ENCODE measurements at places on chromosomes 13 and 19. TPM values are rescaled to one million over a fixed set of nuclear protein-coding genes. Genes with fewer than 3 reads are reported as not detected.

DNA sequence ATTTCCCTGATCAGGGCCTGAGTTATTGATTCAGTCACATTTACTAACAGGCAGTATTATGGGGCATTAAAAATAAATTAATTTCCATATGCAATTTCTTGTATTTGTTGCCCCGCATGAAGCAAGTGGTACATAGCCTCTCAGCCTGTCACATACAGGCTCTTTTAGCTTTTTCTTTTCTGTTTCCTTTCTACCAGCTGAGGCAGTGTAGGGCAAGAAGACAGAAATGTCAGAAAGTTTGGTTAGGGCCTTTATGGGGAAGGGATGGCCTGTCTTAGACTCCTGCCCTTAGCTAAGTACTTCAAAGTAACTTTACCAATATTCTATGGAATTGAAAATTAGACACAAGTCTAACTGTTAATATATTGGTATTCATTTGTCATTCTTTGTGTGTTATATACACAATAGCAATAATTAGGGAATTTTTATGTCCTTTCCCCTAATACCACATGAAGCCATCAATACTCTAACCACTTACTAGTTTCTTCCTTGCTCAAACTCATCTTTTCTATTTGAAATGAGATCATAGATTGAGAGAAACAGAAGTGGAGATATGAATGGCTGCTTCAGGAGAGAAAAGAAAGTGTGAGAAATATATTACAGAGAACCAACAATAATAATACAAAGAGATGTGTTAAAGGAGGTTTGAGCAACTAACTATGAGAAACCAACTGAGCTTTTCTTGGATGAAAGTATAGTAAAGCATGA, 669.6 kb downstream of the PCDH17 start:
- DNase-seq: no peak

- DNase-seq: no peak
These were observed 176.6 kb downstream of the LMO7 start for GRCh38 chr13:75812751-75813181.

- DNase-seq: peak; percentile 82
These were observed 328.1 kb downstream of the MYO16 start for GRCh38 chr13:108957369-108958012.

- DNase-seq: peak; percentile 54
These were observed 80.2 kb downstream of the TEX26 start for GRCh38 chr13:31012655-31013024.

GRCh38 chr19:19615086-19615485, 3.4 kb downstream of the PBX4 start:
- peak; percentile 86 for DNase-seq

GRCh38 chr13:34151885-34152284, 333.9 kb downstream of the RFC3 start:
- DNase-seq: no peak

GRCh38 chr19:37251308-37252229, 33.6 kb downstream of the ZNF383 start:
- peak; percentile 91 for DNase-seq

GRCh38 chr13:40172149-40172591, 494.3 kb downstream of the FOXO1 start:
- DNase-seq: no peak

DNA sequence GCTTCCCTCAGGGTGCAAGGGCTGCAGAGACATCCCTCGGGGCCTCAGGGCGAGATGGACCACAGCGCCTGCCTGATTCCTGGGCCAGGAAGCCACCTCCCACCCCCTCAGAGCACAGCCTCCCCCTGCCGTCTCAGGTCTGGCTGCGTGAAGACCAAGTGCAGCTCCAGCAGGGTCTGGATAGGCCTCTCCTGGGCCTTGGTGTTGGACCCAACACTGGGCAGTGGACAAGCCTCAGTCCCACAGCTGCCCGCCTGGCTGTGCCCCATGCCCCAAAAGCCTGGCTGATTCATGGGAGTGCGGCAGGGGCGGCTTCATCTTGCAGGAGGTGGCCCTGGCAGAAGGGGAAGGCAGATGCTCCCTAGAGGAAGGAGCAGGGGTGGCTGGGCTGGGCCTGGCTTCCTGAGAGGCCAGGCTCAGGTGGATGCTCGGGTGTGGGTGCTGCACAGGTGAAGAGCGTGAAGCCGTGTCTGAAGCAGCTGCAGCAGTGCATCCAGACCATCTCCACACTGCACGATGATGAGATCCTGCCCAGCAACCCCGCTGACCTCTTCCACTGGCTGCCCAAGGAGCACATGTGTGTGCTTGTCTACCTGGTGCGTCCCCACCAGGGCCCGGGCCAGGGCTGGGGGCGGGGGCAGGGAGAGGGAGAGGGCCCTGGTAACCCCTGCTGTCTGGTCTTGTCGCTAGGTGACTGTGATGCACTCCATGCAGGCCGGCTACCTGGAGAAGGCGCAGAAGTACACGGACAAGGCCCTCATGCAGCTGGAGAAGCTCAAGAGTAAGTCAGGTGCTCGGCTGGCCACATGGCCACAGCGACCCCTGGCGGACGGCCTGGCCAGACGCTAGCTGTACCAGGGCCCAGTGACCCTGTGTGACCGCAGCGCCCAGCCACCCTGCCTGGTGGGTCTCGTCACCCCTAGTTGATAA, 21.7 kb downstream of the MAU2 start:
- peak; percentile 31 for DNase-seq

GRCh38 chr19:4524808-4525562, 6.7 kb upstream of the PLIN4 start:
- DNase-seq: peak; percentile 43

DNA sequence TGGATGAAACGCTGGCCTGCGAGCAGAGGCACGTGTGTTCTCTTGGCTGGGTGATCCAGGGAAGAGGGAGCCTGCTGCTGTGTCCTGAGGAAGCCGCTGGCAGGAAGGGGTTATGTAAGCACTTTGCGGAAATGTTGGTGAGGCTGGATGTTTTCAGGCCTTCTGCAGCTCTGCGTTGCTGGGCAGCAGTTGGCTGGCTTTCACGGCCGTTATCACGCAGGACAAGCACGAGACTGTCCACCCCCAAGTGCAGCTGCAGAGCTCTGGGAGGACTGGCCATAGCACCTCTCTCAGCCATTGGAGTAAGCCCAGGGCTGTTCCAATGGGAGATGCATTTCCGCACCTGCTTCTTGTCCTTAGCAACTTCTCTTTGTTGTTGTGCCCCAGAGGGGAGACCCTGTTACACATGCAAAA, 146.9 kb upstream of the SOX21 start:
- DNase-seq: no peak

DNA sequence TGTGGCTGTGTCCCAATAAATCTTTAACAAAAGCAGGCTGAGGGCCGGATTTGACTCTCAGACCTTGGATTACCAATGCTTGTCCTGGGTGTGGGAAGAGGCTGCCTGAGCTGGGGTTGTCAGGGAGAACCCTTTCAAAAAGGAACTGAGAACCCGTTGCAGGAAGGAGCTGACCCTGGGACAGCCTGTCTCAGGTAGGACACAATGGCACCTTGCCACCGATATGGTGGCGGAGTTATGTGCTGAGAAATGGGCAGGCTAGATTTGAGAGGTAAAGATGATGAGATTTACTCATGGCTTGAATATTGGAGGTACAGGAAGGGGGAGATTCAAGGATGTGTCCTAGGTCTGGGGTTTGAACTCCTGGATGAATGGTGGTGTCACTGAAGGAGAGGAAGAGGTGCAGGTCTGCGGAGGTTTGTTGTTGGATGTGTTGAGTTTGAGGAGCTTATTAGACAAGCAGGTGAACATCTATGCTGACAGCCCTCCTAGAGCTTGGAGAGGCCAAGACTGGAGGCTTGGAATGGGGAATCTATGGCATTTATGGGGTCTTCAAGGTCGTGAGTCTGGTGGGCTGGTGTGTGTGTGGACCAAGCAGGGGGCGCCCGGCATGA, 7.2 kb downstream of the PLEKHF1 start:
- no peak for DNase-seq

DNA sequence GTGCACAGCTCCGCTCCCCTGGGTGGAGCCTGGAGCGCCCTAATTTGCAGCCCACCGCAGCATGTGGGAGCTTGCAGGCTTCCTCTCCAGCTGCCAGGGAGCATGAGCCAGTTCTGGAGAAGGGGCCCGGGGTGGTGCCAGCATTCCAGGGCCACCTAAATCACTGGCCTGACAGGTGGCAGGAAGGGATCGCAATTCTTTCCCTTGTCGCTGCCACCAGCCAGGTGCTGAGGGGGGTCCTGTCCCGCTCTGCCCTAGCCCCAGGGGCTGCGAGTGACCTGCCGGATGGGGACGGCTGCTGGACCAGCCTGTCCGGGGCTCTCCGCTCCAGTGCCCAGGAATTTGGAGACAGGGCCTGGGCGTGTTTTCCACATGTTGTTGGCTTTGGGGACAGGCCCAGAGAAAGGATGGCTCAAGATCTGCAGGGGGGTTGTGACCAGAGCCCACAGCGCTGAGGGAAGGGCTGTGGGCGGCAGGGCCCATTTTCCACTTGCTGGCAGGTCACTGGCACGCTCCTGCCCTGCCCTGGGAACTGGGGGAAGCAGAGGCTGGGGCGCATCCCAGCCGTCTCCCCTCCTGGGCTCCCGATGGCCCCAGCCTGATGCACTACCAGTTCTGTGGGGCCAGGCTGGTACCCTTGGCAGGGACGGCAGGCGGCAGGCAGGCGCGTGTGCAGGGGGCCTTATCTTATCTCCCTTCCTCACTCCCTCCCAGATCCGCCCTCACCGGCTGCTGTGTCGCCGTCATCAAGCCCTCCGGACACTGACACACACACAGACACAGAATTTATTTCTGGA, 9.5 kb downstream of the NDUFA11 start:
- no peak for DNase-seq

DNA sequence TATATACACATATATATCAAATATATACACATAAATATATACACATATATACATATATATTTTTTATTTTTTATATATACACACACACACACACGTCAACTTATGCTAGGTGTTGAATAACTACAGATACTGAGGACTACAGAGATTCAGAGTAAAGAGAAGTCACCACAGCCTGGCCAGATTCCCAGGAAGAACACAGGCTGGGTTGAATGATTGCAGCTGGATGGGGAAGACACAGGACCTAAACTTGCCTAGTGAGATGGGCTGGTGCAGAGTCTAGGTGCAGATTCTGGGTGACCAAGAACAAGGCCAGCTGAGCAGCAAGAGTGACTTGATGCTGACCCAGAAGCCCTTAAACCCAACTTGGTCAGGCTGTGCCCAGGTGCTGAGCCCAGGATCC, 241.3 kb downstream of the KCTD12 start:
- DNase-seq: no peak

GRCh38 chr19:18009412-18010066, 1.6 kb downstream of the ARRDC2 start:
- DNase-seq: peak; percentile 90

DNA sequence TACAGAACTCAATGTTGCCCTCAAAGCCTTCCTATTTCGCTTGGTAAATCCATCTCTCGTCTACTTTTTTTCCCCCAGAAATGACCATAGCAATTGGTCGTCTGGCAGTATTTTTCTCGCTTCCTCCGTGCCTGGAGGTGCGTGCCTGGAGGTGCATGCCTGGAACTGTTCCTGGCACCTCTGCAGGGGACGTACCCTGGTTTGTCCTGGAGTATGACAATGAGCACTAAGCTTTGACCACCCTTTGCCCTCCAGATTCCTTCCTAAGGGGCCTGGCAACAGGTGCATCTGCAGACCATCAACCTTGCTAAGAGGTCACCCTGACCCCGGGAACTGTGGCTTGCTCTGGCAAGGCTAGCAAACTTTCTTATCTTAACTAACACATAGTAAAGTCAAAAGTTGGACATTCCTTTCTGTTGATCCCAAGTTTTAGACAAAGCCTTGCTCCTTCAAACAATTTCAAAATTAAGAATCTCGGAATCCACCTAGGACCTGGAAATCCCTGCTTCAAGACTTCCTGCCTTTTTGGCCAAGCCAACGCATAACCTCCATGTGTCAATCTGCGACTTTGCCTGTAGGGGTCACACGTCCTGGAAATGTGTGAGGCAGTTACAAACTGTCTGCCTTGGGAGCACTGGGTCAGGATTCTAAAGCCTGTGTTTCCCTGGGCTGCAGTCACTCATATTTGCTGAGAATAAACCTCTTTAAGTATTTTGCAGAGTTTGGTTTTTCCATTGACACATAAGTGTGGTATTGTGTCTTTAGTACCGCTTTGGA, 28.8 kb upstream of the TUBGCP3 start:
- peak; percentile 41 for DNase-seq

GRCh38 chr13:65592731-65593130, 1637.4 kb downstream of the PCDH9 start:
- DNase-seq: no peak

GRCh38 chr19:47002853-47003610, 16.6 kb upstream of the NPAS1 start:
- DNase-seq: no peak

- DNase-seq: no peak
These were observed 9.0 kb downstream of the FPR3 start for GRCh38 chr19:51803967-51804366.

DNA sequence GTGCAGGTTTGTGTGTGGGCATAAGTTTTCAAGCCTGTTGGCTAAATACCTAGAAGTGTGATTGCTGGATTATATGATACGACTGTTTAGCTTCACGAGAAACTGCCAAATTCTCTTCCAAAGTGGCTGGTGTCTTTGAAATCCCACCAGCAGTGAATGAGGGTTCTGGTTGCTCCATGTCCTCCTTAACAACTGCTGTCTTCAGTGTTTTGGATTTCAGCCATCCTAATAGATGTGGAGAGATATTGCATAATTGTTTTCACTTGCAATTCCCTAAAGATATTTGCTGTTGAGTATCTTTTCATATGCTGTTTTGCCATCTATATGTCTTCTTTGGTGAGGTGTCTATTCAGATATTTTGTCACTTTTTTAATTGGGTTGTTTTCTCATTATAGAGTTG, 390.5 kb downstream of the ZNF536 start:
- DNase-seq: no peak

DNA sequence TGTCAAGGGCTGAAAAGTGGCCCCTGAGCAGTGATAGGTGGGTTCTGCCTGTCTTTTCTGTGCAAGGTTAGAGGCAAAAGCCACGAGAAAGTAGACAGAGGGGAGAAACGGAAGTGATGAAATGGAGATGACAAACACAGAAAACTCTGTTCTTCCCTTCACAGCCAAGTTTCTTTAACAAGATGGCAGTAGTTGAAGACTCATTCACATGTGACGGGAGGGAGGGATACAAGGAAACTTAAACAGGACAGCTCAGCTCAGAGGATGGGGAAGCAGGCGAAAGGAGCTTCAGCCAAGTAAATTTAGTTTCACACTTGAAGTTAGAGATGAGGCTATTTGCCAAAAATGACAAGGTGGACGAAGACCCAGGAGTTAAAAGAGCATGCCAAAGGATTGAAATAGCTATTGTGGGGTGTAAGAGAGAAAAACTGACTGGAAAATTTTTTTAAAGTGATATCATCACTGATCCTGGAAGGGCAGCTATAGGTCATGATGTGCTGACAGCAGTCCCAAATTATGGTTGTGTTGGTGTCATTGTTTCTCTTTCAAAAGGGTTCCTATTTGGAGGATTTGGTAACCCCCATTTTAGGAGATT, 347.9 kb downstream of the EFNB2 start:
- no peak for DNase-seq

The SGTA gene
- 87.9 TPM for total RNA-seq

The CEACAM8 gene
- total RNA-seq: not detected

The KLK6 gene
- 0.74 TPM for total RNA-seq

The NANOS3 gene
- not detected for total RNA-seq

The C13orf46 gene
- 0.10 TPM for total RNA-seq

The GPR12 gene
- not detected for total RNA-seq

The FCAR gene
- total RNA-seq: not detected

The KLF12 gene
- total RNA-seq: 5.9 TPM

The ZNF763 gene
- total RNA-seq: 2.4 TPM

The LRRC4B gene
- not detected for total RNA-seq

The SHISA7 gene
- not detected for total RNA-seq

All from M059J (cell line).